Amniotic stem cell (primary cell): ENCODE measurements at places on chromosomes 3 and 15.

- DNase-seq: no peak
These were observed 6.9 kb downstream of the CRBN start for GRCh38 chr3:3172627-3173026.

- DNase-seq: no peak
These were observed 64.5 kb downstream of the PIK3R4 start for GRCh38 chr3:130682131-130682530.

DNA sequence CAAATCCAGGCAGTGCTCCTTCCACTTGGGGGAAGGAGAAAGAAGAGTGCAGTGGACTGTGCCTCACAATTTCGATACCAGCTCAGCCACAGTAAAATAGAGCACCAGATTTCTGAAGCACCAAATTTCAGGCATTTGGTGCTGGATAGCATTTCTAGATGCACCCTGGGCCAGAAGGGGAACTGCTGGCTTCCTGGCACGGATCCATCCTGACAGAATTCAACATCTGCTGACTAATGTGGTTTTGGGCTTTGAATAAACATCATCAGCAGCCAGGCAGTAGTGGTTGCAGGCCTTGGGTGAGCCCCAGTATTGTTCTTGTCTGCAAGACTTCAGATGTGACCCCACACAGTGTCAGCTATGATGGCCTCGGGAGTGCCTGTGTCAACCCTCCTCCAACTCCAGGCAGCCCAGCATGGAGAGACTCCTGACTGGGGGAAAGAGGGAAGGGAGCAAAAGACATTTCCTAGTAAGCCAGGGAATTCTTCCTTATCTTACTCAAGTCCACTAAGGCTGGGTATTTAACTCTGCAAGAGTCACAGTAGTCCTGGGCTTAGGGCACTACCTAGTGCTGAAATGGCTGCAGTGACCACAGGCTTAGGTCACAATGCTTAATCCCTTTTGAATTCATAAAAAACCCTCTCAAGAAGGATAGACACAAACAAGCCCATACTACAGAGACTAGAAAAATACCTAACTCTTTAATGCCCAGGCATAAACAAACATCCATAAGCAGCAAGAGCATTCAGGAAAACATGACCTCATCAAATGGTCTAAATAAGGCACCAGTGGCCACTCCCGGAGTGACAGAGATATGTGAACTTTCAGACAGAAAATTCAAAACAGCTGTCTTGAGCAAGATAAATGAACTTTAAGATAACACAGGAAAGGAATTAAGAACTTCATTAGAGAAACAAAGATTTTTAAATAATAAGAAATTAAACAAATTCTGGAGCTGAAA lies 74.7 kb downstream of the SPATA16 start:
- DNase-seq: no peak

GRCh38 chr3:167899093-167899492 lies 163.6 kb downstream of the SERPINI1 start:
- DNase-seq: no peak

DNA sequence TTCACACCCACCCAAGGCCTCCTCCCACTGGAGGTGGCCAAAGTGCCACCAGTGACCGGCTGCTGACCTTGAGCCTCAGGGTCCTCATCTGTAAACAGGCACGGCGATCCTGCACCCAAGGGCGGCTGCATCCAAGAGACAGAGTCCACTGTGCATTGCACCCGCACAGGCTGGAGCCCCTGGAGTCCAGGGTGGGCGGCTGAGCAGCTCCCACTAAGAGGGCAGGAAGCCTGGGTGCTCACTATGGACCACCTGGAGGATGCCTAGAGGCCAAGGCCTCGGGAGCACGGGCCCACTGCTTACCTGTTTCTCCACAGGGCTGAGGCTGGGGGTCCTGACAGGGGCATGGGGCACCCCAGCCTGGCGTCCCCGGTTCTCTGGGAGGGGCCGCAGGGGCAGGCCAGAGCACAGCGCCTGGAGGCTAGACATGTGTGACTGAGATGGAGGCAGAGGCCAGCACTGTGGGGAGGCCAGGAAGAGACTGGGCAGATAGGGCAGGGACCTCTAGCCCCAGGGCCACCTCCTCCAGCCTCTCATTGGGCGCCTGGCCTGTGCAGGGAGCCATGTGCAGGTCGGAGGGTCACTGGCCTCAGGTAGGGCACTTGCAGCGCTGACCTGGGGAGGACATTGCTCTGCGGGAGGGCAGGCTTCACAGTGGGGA lies at the start of gene UROC1:
Gene UROC1 (minus strand): TSS at position 483 of the 661 bp plus-strand sequence. CDS start 54 bp downstream, at position 429.
- no peak for DNase-seq

DNA sequence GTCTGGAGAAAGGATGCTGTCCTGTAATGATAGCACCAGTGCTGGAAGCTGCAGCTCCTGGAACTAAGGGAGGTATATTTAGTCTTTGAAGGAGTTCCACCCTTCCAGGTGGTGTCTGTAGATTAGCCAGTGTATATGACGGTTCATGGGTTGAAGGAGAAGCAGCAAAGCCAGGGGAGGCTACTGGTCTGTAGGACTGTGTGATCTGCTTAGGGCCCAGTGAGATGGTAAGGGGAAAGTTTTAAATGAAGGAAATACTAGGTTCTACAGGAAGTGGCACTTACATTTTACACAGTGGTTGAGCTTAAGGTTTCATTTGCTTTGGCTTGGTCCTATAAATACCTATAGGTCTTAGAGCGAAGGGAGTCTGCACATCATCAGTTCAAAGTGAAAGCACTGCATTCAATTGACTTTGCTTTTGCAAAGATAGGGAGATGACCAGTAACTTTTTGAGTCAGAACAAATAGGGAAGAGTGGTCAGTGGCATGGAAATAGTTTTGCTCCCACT lies 5.6 kb downstream of the SLC25A38 start:
- no peak for DNase-seq

- no peak for DNase-seq
These were observed 464.3 kb upstream of the GRM7 start for GRCh38 chr3:6396631-6397030.

GRCh38 chr3:29639578-29640290 lies 358.9 kb downstream of the RBMS3 start:
- DNase-seq: no peak

GRCh38 chr3:153960458-153961074 lies 160.6 kb upstream of the ARHGEF26 start:
- no peak for DNase-seq

- DNase-seq: no peak
These were observed 769.1 kb downstream of the NTRK3 start for GRCh38 chr15:87487484-87487883.

- DNase-seq: no peak
These were observed 43.7 kb upstream of the MRPL3 start for GRCh38 chr3:131546441-131546840.

- DNase-seq: no peak
These were observed 6.3 kb upstream of the ANPEP start for GRCh38 chr15:89820666-89821611.

DNA sequence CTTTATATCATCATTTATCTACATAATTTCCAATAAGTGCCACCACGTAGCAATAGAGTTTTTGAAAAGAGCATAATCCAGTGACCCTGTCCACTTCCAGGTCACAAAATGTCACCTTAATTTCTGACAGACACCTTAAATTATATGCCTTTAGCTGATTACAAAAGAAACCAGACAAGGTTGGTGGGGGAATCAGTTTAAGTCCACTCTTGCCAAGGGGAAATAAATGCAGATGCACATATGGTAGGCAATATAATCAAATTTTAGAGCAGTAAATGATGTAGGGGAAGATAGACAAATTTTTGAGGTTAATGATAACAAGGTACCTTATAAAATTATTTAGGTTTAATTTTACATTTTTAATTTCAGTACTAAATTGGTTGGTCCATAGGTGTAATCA lies 253.5 kb downstream of the ZIC1 start:
- no peak for DNase-seq

DNA sequence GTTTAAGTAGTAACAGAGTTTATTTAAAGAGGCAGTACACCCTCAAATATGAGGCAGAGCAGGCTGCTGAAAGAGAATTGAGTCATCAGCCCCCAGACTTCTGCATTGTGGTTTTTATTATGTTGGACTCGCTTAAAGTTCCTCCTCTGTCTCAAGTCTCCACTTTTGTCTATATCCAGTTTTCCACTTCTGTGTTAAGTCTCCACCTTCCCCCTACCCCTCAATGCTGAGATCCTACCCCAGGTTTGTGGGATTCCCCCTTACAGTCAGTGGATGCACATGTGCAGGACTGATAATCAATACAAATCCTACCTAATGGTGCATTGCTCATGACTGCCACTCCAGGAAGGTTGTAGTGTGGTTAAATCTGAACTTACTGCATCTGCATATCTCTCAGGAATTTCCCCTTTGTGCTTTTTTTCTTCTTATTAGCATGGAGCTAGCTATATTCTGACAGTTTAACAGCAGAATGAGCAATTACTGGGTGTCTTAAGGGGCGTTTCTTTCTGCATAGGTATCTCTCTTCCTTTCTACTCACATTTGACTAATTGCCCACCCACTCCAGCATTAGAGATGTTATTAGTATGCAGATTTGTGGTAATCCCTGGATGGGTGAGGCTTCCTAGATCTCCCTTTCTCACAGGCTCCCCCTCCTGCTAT lies 11.9 kb upstream of the CD200R1L start:
- no peak for DNase-seq

GRCh38 chr15:100842756-100843730 lies 36.6 kb upstream of the ALDH1A3 start:
- peak; percentile 76 for DNase-seq

DNA sequence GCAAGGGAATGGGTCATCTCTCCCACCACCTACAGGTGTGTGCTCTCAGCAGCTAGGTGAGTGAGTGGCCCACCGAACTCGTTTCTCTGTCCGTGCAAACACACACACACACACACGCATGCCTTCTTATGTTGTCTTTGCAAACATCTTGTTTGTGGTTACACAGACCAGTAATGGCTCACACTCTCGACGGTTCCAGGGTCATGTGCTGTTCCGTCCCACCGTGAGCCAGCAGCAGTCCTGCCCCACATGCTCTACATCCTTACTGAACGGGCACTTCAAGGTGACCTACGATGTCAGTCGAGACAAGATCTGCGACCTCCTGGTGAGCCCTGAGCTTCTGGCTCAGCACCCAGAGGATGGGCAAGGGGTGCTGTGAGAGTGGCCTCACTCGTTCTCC lies 4.3 kb downstream of the ITIH1 start:
- DNase-seq: no peak

DNA sequence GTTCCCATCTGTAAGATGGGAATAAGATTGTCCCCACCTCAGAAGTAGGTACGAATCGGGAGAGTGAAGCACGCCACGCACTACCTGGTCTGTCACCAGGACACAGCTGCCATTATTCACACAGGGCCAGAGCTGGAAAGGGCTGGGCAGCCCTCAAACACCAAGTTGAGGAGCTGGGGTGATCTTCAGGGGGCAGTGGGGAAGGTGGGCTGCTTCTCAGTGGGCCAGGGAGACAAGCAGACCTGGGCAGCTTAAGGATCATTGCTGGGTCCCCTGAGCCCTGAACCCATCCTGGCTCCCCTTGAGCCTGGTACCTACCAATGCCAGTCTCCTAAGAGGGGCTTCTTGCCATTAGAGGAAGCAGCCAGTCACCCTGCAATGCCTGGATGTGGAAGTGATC lies 82.1 kb downstream of the SMAD6 start:
- no peak for DNase-seq

- no peak for DNase-seq
These were observed 907.8 kb downstream of the NTRK3 start for GRCh38 chr15:87348746-87349145.

GRCh38 chr15:94893091-94893490 lies 661.7 kb downstream of the MCTP2 start:
- no peak for DNase-seq

DNA sequence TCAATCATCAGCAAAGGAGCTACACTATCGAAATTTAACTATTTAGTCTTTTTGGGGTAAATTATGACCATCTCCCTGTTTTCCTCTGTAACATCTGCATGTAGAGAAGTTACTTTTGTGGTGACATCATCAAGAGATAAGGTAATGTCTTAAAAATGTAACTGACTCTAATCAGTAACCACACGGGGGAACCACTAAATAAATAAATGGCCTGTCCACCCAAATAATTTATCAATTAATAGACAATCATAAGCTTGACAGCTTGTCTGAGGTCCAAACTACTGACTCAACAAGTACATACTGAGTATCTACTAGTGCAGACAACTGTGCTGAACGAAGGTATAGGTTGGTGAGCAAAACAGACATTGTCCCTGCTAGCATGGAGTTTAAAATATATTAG lies 219.3 kb downstream of the SLC9A9 start:
- no peak for DNase-seq

DNA sequence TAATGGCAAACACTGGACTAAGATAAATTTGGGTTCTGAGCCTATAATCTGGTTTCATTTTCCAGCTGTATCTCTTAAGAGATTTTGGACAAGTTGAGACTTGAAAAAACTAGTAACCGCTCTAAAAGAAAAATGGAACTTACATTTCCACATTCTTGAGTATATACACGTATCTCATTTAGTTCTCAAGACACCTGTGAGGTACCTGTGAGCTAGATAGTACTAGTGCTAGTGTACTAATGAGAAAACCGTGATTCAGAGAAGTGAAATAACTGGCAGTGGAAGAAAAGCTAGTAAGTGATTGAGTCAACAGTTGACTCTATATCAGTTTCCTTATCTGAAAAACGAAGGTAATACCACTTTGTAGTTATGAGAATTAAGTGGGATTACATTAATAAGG lies 62.2 kb upstream of the PAQR5 start:
- no peak for DNase-seq
